ENCODE measurements at places on chromosomes 4 and X.

GRCh38 chr4:16140879-16141249, 57.0 kb upstream of the PROM1 start:
- no peak for DNase-seq

- DNase-seq: no peak
Observed at GRCh38 chr4:73068491-73069337, 802 bp downstream of the COX18 start.

- no peak for DNase-seq
Observed at GRCh38 chrX:50978920-50979682, 68.6 kb downstream of the BMP15 start.

DNA sequence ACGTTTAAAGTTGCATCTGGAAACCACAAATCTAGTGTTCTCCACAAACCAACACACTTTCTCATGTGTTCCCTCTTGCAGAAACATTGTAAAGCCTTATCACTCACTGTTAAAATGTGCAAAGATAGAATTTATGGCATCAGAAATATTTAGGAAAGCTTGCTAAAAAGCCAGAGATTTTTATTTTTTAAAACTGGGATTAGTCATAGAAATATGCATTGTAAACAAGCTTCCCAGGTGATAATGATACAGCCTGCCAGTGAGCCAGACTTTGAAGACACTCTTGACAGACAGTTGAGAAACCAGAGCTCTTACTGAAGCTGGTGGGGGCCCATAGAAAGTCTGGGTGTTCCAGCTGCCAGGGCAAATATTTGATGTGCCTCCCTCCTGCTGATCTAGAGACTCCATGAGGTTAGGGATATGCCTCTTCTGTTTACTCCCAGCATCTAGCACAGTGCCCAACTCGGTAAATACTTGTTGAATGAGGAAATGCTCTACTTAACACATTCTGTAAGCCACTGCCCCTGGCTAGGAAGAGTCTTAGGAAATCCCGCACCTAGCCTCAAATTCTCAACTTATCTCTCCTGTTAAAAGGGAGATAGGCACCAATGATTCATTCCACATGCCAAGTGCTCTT, 179.0 kb upstream of the RASGEF1B start:
- no peak for DNase-seq

DNA sequence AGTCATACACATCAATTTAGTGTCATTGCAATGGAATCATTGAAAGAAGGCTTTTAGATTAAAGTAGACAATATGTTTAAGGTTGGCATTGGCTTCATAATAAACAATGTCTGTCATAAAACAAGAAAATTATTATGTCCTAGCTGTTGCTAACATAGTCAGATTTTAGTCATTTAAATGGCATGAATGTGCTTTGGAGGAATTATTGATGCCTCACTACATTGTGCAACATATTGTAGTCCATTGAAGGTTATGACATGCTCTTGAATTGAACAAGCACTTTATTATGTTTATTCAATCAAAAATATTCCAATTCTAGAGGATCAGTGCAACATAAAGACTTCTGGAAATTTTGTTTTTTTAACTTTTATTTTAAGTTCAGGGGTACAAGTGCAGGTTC, 489.8 kb upstream of the AMOT start:
- DNase-seq: no peak

- DNase-seq: no peak
Observed at GRCh38 chrX:107576841-107577240, 51.5 kb upstream of the PRPS1 start.

- no peak for DNase-seq
Observed at GRCh38 chr4:65917486-65917885, 247.2 kb upstream of the EPHA5 start.

GRCh38 chr4:145954924-145955339, 16.3 kb upstream of the ZNF827 start:
- DNase-seq: no peak

DNA sequence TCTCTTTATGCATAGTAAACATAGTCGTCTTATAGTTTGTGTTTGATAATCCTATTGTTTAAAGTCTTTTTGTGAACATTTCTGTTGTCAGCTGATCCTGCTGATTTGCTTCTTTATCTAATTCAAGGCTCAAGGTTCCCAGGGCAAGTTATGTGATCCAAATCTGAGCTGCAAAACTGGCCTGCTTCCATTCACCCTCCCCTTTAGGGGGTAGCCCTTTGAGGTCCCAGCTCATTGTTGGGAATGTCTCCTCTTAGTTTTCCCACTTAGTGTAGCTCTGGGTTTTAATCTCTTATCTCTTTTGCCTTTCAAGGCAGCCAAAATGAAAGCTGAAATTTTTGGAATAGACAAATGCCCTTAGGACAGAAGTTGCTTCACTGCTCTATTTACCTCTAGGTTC, 40.2 kb upstream of the MAGED1 start:
- no peak for DNase-seq

- no peak for DNase-seq
Observed at GRCh38 chr4:124111922-124112321, 600.6 kb downstream of the ANKRD50 start.

GRCh38 chr4:115687052-115687755, 573.8 kb upstream of the NDST4 start:
- DNase-seq: no peak

DNA sequence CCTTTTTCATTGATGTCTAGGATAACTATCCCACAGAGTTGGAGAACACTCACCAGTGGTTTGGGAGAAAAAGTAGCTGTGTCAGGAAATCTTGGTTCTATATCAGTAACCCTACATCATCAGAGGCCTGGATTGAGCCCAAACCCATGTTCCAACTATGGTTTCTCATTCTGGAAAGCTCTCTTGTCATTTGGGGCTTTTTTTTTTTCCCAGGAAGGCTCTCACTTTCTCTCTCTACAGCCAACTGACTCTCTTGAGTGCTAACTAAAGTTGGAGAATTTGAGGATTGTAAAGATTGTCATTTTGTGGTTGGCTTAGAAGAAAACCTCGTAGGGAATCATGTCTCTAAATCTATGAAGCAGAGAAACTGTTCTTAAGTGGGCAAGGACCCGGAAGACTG, 228.2 kb upstream of the DIPK2B start:
- no peak for DNase-seq

- peak; percentile 1 for DNase-seq
Observed at GRCh38 chrX:17597836-17598439, 139.4 kb upstream of the SCML1 start.

DNA sequence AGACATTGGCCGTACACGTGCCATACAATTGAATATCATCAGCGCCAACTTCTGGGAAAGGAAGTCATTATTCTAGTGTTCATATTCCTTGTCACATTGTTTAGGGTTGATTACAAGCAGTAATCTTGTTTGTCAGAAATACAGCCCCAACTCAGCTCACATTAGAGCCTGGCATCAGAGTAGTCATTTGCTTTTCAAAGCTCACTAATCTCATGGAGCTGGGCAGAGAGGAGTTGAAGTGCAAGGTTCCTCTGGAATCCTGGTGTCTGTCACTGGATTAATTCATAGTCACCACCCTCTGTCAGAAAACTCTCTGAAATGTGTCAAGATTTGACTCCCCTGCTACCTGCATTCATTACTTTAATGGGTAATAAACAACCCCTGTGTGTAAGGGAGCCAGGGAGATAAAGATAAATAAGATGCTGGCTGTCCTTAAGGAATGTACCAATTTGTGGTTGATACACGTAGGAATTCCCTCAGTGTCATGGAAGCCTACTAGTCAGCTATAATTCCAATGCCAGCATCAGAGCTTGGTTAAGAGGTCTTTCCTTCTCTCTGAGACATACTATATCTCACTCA, 43.7 kb upstream of the S100G start:
- DNase-seq: no peak

- no peak for DNase-seq
Observed at GRCh38 chr4:184803874-184804273, 21.9 kb downstream of the ACSL1 start.

Data from cortex of kidney (tissue), 1 donor.